ENCODE measurements at places on chromosomes 2 and 18.

DNA sequence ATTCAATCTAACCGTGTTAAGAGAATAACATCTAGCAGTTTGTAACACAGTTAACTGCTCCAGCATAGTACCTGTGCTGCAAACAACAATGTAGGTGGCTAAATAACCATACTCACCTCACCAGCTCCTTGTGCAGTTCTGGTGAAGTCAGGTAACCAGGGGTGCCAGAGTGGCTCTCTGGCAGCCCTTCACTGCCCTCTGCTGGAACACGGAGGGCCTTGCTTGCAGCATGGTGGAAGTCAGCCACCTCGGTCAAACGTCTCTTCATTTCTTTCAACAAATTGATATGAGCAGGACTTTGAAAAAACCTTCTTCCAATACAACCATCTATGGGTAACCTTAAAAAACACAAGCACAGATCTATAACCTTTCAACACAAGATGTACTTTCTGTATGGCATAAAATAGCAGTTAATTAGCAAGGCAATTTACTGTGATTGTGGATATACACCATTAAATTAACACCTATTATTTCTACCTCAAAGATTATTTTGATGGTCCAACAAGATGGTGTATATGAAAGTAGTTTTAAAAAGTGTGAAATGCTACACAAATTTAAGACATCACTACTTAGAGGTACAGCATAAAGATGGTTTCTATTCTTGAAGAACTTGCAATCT lies 56.6 kb downstream of the EPG5 start:
- peak; percentile 60 for DNase-seq

GRCh38 chr18:2706903-2707302 lies 51.4 kb downstream of the SMCHD1 start:
- DNase-seq, result no peak

- no peak for DNase-seq
Observed at GRCh38 chr18:44130376-44130942, 550.2 kb upstream of the SETBP1 start.

DNA sequence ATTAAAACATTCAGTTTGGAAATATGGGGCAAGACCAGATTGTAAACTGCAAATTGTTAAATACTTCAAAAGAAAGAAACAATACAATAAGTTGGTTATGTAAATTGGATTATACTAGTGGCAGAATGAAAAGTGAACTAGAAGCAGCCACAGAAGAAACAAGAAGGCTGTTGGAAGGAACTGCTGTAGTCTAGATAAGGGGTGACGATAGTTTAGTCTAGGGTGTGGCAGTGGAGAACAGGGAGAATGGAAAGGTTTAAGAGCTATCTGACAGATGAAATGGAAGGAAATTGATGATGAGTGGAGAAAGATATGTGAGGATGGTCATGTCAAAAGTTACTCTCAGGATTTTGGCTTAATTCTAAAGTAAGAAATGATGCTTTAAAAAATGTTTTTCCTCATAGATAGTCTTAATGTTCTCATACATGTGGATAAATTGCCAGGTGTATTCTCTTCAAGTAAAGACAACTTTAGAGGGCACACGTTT lies 179.7 kb downstream of the GPD2 start:
- DNase-seq, result no peak

- DNase-seq, result no peak
Observed at GRCh38 chr18:27967913-27968824, 208.8 kb downstream of the CDH2 start.

DNA sequence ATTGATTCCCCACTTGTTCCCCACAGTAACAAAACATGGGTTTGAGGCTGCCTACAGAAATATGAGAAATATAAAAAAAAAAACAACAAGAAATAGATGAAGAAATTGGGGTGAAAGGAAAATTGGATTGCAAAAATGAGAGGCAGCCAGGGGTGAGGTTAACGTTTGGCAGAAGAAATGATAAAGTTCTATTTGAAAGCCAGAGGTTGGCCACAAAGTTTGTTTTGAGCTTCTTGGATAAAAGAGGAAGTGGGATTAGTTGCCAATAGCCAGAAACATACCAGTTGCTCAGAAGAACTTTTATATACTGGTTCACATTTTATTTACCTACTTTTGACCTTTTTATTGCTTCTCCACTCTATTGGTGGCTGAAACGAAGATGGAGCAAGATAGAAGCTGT lies 67.5 kb downstream of the FASTKD2 start:
- no peak for DNase-seq

DNA sequence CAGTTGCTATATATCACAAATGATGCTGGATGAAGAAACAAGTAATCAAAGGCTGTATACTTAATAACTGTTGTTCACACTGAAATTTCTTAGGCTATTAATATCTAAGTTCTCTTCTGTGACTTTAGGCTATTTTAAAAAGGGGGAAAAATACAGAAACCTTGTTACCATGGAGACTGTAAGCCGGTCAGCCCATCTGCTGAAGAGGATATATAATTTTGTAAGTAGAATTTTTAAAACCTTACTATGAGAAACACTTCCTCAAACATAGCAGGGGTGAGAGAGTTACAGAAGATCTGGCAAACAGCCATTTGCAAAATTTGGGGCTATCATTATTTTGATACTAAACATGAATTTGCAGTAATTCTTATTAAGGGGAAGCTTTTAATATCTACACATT lies 27.8 kb downstream of the CACNB4 start:
- DNase-seq, result no peak

GRCh38 chr2:47803363-47803762 lies 20.4 kb downstream of the MSH6 start:
- no peak for DNase-seq

- DNase-seq, result no peak
Observed at GRCh38 chr2:68771211-68771751, 36.7 kb downstream of the ARHGAP25 start.

DNA sequence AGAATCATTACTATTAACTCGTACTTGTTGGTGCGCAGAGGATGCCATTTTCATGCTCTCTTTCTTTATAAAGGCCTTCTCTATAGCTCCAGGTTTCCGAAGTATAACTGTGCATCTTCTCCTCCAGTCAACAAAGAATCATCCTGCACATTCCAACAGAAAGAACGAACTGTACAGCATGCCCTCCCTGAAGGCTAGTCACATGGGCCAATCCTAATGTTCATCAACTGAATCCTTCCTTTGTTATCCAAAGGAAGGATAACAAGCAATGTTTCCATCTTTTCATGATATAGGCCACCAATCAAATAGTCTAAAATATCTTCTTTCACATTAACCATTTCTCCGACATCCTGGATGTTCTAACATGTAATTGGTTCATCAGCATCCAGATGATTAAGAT lies 66.9 kb upstream of the LDLRAD4 start:
- DNase-seq, result no peak

DNA sequence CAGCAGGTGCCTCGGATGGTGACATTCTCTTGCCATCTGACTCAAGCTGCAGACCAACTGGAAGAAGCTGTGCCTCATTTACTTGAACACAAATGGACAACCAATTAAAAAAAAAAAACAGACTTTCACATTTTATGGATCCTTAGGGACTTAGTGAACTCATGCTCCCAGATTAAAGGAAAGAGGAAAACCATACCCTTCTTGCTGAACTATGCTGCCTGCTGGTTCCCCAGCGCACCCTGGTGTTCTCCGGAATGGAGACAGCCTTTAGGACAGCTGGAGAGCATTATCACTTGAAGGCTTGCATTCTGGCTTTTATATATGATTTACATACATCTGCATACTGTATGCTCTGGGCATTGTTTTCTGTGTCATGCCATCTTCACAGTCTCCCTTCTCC lies 370.7 kb downstream of the SLC4A3 start:
- DNase-seq, result no peak

GRCh38 chr2:232341739-232342126 lies 36.8 kb upstream of the ALPP start:
- no peak for DNase-seq

- DNase-seq, result no peak
Observed at GRCh38 chr2:228652366-228652765, 470.9 kb upstream of the SPHKAP start.

DNA sequence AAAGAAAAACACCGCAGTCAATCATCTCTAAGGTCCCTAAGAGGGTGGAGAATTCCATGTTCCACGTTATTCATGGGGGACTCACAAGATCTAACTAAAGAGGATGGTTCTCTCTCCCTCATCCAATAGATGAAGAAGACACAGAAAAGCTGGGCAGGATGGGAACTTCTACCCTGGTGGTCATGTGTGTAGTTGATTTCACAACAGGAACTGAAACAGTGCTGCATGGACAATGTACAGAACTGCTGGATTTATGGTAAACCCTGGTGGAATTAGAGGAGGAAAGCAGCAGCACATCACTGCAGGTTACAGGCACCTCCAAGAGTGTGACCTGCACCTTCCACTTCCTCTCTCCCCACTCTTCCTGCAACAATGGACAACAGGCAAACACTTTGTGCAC lies 31.4 kb downstream of the FECH start:
- no peak for DNase-seq

DNA sequence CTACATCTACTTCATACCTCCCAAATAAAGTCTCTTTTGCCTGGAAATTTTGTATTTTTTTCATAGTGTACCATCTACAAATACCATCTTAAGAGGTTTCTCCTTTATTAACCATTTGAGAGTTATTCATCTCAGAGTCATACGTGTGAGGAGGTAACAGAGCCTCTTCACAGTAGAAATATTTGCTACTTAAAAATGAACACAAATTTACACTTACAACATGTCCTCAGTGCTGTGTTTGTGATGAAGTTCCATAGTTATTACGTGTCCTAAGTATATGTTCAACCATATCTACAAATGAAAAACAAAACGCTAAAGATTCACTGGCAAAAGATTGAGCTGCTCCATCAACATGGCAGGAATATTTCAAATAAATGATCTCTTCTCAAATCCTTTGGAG lies 48.5 kb upstream of the HNRNPA3 start:
- no peak for DNase-seq

DNA sequence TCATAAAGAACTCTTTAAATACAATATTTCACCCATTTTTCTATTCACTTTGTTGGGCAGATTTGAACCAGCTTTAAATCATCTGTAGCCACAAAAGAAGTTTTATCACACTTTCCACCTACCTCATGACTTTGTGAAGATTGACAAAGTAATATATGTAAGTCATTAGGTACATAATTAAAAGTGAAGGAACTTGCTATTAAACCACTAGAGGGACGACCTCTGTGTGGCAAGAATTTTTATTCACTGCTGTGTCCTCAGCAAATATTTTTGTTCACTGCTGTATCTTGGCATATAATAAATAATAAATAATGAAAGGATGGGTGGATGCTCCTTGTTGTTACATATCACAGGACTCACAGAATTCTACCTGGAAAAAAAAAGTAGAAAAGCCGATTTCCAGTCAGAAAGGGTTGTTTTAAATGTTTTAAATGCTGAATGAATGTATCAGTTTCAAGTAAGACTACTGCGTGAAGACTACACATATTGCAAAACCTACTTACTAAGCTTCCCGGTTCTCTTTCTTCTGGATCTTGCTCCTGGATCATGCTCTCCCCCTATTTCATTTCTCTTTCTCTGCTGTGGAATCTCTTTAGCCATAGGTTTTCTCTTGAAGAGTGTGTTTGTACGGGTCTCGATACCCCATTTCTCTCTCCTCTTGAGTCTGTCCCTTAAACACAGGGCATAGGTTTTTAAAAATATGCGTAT lies 44.8 kb downstream of the KCMF1 start:
- DNase-seq, result no peak

GRCh38 chr2:161427664-161428587 lies 11.8 kb downstream of the TBR1 start:
- no peak for DNase-seq

GRCh38 chr2:26503231-26503880 lies 25.4 kb upstream of the OTOF start:
- peak; percentile 76 for DNase-seq

- no peak for DNase-seq
Observed at GRCh38 chr2:192067631-192068030, 127.1 kb downstream of the TMEFF2 start.

DNA sequence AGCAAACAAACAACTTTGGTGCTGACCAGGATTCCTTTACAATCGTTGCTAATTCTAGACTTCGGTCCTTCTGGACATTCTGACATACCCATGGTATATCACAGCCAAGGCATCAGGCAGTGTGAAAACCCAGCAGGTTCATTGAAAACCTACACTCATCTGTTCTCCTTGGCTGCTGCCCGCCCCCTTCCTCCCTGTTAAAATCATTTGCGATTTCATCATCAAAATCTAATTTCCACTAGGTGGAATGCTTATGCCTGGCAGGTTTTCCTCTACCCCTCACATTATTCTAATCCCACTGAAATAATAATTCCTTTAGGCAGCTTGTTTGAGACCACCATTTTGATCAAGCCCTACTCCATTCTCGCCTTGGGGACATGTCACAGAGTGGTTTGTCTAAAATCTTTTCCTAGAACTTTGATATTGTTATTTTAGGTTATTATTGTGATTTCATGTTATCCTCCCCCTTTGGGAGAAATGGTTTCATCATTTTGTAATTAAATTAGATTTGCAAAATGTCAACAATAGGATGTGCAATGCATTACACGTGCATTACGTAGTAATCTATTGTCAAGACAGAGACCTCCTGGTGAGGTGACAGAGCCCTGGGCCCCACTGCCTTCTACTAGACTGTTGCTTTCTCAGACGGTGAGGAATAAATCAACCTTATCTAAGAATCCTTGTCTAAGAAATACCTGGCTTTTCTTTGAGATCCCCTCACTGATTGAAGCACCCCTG lies 31.0 kb upstream of the ASPRV1 start:
- no peak for DNase-seq

GRCh38 chr2:153311432-153311831 lies 167.1 kb downstream of the RPRM start:
- no peak for DNase-seq

- DNase-seq, result no peak
Observed at GRCh38 chr2:54380670-54381069, 75.5 kb upstream of the SPTBN1 start.

- DNase-seq, result no peak
Observed at GRCh38 chr2:18998491-18998890, 359.9 kb downstream of the OSR1 start.

- DNase-seq, result no peak
Observed at GRCh38 chr2:151852260-151853069, 24.2 kb upstream of the ARL5A start.

GRCh38 chr18:43571078-43571689 lies 293.9 kb upstream of the SYT4 start:
- no peak for DNase-seq

- no peak for DNase-seq
Observed at GRCh38 chr2:183493040-183493439, 368.8 kb downstream of the NUP35 start.

- no peak for DNase-seq
Observed at GRCh38 chr18:27073404-27073830, 111.7 kb downstream of the CHST9 start.

GRCh38 chr2:235263205-235264120 lies 230.4 kb upstream of the AGAP1 start:
- no peak for DNase-seq

- DNase-seq, result no peak
Observed at GRCh38 chr2:172673056-172673683, 62.5 kb upstream of the RAPGEF4 start.

GRCh38 chr2:225429717-225430116 lies 30.2 kb downstream of the NYAP2 start:
- DNase-seq, result no peak

- DNase-seq, result no peak
Observed at GRCh38 chr2:191049728-191050639, 36.0 kb upstream of the STAT1 start.
